Effector memory CD4-positive, alpha-beta T cell (primary cell): ENCODE measurements at places on chromosomes 11 and 22.
A peak's percentile ranks its signal among the peaks of the same experiment; 100 is the strongest.

DNA sequence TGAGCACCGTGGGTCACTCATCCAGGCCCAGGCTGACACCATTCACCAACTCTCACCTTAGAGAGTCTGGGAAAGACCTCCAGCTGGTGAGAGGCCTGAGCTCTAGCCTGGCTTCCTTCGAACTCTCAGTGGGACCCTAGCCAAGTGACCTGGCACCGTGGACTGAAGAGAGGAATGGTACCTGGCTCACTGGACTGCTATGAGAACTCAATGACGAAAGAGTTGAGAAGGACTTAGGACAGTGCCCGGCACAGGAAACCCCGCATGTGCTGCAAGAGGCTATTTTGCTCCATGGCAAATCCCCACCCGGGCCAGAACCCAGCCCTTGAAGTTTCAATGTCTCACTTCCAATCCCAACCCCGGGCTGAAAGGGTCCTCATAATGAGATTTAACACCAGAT lies 605 bp upstream of the RAPSN start:
- no peak for DNase-seq

DNA sequence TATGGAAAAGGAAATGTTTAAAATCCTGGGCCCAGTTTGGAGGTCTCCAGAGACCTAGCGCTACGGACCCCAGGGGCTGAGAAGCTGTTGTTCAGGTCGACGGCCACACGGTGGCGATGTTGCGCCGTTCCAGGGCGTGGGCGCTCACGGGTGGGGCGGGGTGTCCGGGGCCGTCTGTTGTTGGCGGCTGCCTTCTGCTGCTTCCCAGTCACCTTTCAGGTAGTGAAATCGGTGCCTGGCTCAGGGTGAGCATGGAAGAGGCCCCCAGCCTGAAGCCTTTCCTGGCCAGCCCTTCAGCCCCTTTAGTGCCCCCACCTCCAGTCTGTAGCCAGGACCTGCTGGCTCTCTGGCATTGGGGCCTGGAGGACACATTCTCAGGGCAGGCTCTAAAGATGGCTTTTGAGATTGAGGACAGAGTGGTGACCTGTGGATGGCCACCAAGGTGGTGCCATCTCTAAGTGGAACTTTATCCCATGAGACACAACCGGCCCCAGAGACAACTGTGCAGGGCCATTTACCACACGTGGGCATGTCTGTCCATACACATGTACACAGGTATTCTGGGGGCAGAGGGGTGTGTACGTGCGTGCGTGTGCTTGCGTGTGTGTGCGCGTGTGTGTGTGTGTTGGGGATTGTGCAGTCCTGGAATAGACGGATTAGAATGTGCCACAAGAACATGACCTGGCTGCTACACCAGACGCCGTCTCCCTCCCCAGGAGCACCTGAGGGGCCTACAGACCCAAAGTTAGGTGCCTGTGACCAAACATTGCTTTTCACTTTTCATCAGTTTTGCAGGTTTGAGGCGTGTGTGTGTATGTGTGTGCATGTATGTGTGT lies 53.8 kb downstream of the ST14 start:
- peak; percentile 50 for DNase-seq

DNA sequence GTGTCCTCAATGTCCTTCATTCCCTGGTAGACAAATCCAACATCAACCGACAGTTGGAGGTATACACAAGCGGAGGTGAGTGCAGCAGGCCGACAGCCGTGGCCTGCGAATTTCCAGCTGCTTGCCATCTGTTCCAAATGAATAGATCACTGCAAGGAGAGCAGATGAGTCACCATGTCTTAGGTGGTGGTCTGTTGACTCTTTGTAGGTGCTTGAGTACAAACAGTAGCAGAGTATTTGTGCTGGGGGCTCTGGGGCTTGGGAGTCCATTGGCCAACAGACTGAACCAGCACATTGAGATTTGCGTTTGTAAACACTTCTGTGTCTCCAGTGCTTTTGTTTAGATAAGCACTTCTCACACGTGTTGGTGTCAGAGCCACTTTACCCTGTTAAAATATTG lies 21.1 kb downstream of the EIF3L start:
- no peak for DNase-seq

GRCh38 chr11:112925516-112926310 lies 35.5 kb upstream of the NCAM1 start:
- no peak for DNase-seq
